ENCODE measurements at places on chromosomes 2 and 18.

DNA sequence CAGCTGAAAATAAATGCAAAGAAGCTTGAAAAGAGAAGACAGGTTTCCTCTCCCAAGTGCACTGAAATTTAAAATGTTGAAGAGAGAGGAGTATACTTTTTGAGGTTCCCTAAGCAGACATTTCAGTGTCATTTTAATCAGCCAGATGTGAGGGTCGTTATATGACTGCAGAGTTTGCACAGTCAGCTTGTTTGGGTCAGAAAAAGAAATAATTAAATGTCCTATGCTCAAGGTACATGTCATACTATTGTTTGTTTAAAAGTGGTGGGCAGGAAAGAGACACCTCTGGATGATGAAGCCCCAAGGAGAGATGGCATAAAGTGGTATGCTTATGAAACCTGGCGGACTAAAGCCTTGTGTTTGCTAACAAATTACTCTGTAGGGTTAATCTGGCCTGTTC is 55.2 kb downstream of the CCDC85A start:
- no peak for DNase-seq

GRCh38 chr2:20588918-20589871 is 61.7 kb downstream of the HS1BP3 start:
- no peak for DNase-seq

DNA sequence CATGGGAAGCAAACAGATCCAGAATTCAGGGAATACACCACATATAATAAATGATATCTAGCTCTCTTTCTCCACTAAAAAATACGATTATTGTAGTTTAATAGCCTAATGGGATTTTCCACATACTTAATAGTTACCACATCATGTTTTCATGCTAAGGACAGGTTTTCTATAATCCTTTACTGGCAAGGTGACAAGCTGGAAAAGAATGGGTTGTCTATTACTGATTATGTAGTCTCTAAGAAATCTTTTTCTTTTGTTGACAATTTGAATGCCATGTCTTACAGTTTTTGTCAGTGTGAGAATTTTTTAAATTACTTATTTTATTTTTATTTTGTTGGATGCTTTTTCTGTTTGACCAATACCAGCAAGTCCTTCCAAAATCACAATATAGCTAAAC is 177.8 kb downstream of the GALNT13 start:
- DNase-seq: no peak

DNA sequence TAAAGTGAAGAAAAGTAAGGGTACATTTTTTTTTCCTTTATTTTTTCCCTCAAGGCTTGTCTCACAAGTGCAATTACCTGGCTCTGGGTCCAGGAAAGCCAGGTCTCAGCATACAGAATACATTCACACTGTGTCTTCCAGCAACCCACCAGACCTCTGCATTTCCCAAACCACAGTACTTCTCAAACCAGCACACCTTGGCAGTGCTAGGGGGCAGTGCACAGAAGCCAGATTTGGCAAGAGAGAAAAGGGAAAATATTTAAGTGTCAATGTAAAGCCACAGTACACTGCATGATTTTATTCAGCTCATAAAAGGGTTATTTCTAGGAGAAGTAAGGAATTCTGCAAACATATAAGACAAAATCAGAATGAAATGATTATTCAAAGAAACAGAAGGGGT is 172.8 kb downstream of the NRXN1 start:
- no peak for DNase-seq

- DNase-seq: no peak
Measured at GRCh38 chr2:148538375-148538774, 106.2 kb upstream of the EPC2 start.

DNA sequence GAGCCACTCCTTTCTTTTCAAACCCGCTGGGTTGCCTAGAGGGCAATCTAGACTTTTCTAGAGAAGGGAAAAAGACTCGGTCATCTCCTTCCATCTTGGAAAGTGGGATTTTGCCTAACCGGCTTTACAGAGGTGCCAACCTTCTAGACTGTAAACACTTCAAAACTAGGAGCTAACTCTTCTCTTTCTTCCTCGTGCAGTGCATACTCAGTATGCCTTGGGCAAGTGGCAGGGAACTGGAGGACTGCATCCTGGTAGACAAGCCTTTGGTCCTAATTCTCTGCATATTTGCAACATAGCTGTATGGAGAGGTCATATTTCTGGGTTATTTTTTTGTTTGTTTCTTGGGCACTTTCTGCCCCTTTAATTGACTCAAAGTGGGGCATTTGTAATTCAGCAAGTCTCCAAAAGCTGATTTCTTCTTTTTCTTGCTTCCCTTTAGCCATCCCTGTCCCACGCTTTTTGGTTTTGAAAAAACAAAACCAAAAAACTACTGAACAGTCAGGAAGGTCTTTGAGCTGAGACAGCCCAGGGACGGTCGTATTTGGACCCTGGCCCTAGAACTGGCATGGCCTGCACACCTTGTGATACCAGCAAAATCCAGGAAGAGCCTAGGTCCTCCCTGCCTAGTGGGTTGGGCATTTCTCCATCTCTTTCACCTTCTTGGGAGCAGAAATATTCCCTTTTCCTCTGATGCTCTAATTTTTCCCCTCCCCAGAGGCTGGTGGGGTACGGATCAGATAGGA is 5.8 kb upstream of the GATA6 start:
- no peak for DNase-seq

GRCh38 chr2:30695749-30696148 is 111.5 kb downstream of the CAPN13 start:
- no peak for DNase-seq

DNA sequence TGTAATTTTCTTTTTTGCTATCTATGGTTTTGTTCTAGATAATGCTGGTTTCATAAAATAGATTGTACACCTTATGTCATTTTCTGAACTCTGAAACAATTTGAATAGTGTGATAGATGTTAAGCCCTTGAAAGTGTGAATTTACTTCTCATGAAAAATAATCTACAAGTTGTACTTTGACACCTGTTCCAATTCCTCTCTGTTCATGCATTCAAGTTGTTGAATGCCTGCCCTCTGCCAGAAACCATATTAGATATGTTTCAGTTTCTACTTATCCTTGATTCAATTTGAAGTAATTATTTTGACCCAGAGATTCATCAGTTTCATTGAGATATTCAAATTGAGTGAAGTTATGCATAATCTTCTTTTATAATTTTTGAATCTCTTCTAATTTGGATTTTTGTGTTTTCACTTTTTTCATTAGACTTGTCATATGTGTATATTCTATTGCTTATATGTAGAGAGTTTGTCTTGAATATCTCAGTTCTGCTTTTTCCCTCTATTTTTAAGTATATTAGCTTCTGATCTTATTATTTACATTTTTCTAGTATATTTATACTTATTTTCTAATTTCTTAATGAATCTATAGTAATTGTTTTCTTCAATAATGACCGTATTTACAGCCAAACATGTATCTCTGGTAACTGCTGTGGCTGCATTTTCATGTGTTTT is 143.3 kb upstream of the TACR1 start:
- DNase-seq: no peak

DNA sequence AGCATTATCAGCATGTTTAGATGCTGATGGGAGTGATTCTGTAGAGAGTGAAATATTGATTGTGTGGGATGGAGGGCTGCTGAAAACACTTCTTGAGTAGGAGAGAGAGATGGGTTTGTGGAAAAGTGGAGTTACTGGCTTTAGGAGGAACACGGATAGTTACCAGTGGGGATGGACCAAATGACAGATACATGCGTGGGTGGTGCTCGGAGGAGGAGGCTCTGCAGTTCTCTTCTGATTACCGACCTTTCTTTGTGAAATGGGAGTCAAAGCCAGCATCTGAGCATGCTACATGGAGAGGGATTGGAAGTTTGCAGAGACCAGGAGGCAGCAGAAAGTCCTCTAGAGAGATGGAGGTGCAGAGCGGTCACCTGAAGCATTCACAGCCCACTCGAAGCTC is 26.3 kb downstream of the RNF144A start:
- no peak for DNase-seq

DNA sequence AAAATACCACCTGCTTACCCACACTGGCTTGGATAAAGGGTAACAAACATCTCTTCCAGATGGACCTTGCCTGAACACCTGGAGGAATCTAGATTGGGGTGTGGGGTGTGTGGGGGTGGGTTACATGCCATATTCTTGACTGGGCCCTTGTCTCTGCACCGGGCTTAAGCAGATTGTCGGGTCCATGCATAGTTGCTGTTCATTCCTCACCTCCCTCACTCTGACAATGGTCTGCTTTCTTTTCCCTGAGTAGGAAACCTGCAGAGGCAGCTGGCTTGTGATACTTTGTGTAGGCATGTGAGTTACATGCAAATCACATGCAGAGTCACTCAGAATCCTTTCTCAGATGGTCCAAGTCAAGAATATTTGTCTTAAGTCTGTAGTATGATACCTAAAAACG is 112.8 kb upstream of the GLS start:
- no peak for DNase-seq

- no peak for DNase-seq
Measured at GRCh38 chr2:20758997-20759396, 63.9 kb downstream of the LDAH start.

All from stimulated activated CD8-positive, alpha-beta memory T cell treated with anti-CD3 and anti-CD28 coated beads, Interleukin-12 subunit alpha, Interleukin-12 subunit beta, amount 100 ng/mL, for 1 hour (primary cell).